Activated naive CD4-positive, alpha-beta T cell treated with anti-CD3 and anti-CD28 coated beads, Interleukin-2, amount 50 U/mL, for 72 hours (primary cell): ENCODE measurements at places on chromosomes 11 and 22. TPM values are rescaled to one million over a fixed set of nuclear protein-coding genes. Genes with fewer than 3 reads are reported as not detected.
A peak's percentile ranks its signal among the peaks of the same experiment; 100 is the strongest.

DNA sequence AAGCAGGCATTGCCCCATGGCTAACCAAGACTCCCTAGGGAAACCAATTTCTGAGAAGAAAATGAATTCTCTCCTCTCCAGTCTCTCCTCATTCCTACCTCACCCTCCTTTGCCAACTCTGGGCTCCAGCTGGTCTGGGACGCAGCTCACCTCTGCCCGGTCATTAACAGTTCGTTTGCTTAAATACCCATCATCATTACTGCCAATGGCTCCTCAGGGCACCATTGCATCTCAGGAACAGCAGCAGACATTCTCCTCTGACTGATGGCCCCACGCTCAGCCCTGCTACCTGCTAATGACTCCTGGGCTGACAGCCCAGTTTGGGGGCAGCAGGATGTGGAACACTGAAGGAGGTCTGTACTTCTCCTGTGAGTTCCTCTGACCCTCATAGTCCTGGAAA is 462.0 kb downstream of the INSC start:
- DNase-seq: no peak

GRCh38 chr11:133164986-133165385 is 367.3 kb downstream of the OPCML start:
- no peak for DNase-seq

LGALS12 gene
- total RNA-seq: not detected

DDX25 gene
- total RNA-seq: not detected

SLC22A12 gene
- not detected for total RNA-seq

GRCh38 chr11:24623121-24623520 is 126.3 kb downstream of the LUZP2 start:
- DNase-seq: no peak

RIN1 gene
- total RNA-seq: 2.6 TPM

RASL10A gene
- 0.20 TPM for total RNA-seq

TENM4 gene
- not detected for total RNA-seq

DNA sequence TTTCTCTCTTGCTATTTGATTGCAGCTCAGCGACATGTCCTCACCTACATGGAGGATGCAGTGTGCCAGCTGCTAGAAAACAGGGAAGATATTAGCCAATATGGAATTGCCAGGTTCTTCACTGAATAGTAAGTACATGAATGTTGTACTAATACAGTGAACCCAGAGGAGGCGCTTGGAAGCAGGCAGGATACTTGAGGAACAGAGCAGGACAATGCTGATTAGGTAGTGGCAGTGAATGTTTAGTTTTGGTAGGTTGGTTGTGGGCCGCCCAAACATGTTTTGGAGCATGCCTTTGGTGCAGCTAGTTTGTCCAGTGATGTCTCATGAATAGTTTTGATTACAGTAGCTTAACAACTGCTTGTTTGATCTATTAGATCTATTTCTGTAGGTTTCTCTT is 50.6 kb downstream of the CSTPP1 start:
- DNase-seq: no peak

DNA sequence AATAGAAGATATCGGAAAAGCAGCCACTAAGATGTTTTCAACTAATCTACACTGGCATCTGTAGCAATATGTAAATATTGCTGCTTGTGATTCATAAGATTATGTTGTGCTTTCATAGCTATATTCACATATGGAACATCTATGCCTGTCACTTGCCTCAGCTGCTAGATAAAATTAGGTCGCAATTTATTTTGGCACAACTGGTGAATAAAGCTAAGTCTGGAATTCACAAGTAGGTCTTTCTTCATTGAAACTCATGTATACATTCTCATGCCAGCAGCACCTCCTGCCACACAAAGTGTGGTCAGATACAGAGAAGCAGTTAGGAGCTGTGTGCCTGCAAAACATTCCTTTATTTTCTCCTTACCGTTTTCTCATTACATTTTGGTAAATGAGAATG is 543.3 kb upstream of the CHORDC1 start:
- DNase-seq: no peak

DNA sequence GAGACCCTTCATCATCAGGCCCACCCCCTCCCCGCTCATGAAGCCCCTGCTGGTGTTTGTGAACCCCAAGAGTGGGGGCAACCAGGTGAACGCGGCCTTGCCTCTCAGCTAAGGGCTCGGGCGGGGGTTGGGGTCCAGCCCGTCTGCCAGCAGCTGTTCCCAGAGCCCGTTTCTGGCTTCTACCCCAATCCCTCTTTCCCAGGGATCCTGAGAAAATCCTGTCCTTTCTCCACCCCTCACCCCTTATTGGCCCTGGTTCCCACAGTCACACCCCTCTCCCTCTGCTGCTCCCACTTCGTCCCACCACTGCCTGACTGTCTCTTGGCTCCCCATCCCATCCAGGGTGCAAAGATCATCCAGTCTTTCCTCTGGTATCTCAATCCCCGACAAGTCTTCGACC is 9.4 kb upstream of the MDK start:
- no peak for DNase-seq

DNA sequence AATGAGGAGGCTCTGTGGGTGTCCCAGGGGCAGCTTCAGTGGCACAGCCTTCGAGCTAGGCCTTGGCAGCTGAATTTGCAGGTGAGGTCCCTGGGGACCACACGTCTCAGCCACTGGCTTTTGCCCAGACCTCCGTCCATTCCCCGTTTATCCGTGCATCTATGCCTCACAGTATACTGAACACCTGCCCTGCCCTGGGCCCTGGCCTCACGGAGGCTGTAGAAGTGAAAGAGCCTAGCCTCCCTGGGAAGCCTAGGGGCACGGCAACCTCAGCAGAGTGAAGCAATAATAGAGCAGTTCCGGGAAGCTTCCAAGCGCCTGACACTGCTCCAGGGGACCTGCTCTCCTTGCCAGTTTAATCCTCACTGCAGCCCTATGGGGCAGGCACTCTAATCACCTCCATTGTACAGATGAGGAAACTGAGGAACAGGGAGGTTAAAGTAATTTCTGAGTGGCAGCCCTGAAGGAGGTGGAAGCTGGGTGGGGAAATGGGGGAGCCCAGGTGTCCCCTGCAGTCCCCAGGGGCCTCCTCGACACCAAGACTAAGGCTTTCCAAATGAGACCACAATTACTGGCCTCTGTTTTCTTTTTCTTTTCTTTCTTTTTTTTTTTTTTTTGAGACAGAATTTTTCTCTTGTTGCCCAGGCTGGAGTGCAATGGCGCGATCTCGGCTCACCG is 2.7 kb upstream of the NFAM1 start:
- DNase-seq: no peak

GUCD1 gene
- 106 TPM for total RNA-seq

GRCh38 chr11:33001751-33002542 is 13.7 kb upstream of the DEPDC7 start:
- DNase-seq: no peak

GRCh38 chr11:117197516-117198456 is 1.4 kb upstream of the TAGLN start:
- no peak for DNase-seq

DMC1 gene
- 10.8 TPM for total RNA-seq

DNA sequence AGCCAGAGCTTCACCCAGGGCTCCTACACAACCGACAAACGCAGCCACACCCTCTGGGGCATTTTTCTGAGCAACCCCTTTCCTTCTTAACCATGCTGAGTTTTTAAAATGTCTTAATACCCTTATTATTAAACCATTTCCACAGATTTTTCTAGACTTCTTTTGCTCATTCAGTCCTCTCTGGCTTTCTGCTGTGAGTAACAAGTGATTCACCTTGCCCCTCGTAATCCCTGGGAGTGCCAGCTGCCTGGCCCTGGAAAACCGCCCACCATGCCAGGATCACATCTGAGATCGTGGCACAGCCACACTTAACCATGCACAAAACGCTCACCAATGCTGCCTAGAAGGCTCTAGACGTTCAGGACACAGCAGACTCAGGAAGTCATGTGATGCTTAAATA is 25.4 kb downstream of the YPEL1 start:
- DNase-seq: no peak

GRCh38 chr11:77411137-77411707 is 62.7 kb downstream of the PAK1 start:
- peak; percentile 5 for DNase-seq

- no peak for DNase-seq
Observed at GRCh38 chr11:78304201-78304600, 113.4 kb downstream of the GAB2 start.

CD3D gene
- total RNA-seq: 337 TPM

OR2AG2 gene
- total RNA-seq: not detected

TRPT1 gene
- total RNA-seq: 31.2 TPM

C11orf52 gene
- not detected for total RNA-seq

- no peak for DNase-seq
Observed at GRCh38 chr11:65862191-65862735, 2.0 kb downstream of the MUS81 start.

GRCh38 chr11:58318532-58318931 is 40.3 kb downstream of the OR5B17 start:
- DNase-seq: no peak

DNA sequence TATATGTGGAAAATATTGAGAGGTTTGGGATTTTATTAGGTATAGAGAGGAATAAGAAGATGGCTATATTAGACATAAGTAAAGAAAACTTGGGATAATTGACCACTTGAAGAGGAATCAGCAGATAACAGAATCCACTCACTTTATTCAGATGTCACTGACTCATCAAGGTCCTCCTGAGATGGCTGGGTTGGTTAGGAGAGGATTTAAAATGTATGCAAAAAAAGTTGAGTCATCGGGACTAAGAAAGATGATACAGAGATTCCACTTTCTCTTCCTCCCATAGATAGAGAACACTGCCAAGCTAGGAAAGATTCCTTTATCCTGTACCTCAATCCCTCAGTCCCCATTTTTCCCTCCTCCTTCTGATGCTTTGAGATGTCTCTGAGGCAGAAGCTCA is at the start of gene OR6A2:
Gene OR6A2 (minus strand): TSS at position 288 of the 400 bp plus-strand sequence. CDS start 3,981 bp downstream, outside the sequence.
- no peak for DNase-seq

GRCh38 chr11:121590772-121591404 is 138.1 kb upstream of the SORL1-AS1 start:
- no peak for DNase-seq

PARVA gene
- total RNA-seq: not detected

DNA sequence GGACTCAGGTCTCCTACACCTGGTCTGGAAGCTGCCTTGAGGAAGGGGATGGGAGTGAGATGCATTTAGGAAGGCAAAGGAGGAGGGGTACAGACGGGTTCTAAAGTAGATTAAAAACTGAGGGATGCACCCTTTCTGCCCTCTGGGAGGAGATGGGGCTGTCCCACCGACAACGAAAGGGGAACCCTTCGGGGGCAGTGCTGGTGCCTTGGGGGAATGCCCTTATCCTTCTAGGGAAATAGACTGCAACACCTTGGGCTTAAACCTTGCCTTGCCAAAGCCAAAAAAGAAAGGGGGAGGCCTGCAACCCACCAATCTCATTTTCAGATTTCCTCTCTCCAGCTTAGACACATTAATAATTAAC is 89.8 kb downstream of the PLEKHA7 start:
- DNase-seq: no peak

ART1 gene
- not detected for total RNA-seq

- DNase-seq: no peak
Observed at GRCh38 chr11:606245-606644, 9.5 kb downstream of the IRF7 start.

GRCh38 chr11:90251599-90251998 is 28.8 kb upstream of the CHORDC1 start:
- DNase-seq: no peak

- DNase-seq: no peak
Observed at GRCh38 chr11:22177186-22177585, 15.7 kb upstream of the ANO5 start.

- DNase-seq: peak; percentile 68
Observed at GRCh38 chr22:29154364-29155048, 51.2 kb upstream of the EMID1 start.

FAM83F gene
- total RNA-seq: 1.1 TPM

BBOX1 gene
- total RNA-seq: not detected

DNA sequence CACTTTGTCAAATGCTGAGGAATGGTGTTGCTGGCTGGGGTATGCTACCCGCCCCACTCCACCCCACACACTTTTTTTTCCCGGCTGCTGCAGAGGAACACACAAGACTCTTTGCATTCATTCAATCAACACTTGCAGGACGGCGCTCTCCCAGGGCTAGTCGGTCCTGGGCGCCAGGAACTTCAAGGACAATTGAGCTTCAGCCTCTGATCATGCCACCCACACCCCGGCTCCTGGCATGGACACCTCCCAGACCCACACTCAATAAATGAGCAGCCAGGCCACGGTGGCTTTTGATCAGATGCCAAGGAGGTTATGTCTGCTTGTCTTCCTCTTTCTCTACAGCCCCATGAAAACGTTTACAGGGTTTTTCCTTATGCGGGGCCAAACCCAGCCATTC is 19.8 kb downstream of the TPST2 start:
- DNase-seq: no peak

- no peak for DNase-seq
Observed at GRCh38 chr22:35337932-35338331, 38.2 kb downstream of the TOM1 start.

C11orf21 gene
- total RNA-seq: 10.2 TPM

DNA sequence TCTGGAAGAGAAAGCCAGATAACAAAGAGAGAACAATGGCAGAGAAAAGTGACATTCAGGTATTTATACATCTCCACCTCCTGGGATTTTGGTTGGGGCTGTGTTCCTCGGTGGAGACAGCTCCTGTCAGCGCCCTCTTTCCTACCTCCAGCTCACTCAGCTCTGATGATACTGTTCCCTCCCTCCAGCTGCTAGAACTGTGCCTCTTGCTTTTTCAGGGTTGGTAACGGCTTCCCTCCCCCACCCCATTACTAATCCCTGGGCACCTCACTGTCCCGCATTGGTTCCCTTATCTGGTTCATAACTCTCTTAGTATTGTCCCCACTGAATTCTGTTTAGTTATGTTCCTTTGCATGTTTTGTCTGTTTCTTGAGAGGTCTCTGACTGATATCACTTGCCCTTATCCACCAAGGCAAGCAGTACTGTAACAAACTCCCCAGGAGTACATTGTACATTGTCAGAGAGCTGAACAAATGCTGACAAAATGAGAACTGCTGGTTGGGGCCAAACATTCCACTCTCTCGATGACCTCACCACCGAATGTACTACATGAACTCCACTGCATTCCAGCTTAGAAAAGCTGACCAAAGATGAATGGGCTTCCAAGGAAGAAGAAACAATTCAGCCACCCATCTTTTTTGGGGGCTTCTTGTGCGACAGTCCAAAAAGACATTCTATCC is 5.7 kb upstream of the FBXO3 start:
- no peak for DNase-seq

RAG1 gene
- 0.23 TPM for total RNA-seq

- DNase-seq: no peak
Observed at GRCh38 chr11:62411524-62411923, 7.3 kb upstream of the SCGB1A1 start.

- no peak for DNase-seq
Observed at GRCh38 chr11:77999446-78000030, 5.1 kb upstream of the INTS4 start.

GRCh38 chr11:116931206-116931953 is 94.0 kb upstream of the APOA1 start:
- peak; percentile 47 for DNase-seq

- DNase-seq: no peak
Observed at GRCh38 chr22:29343313-29343805, 27.9 kb upstream of the RASL10A start.
